Stimulated activated CD8-positive, alpha-beta memory T cell treated with anti-CD3 and anti-CD28 coated beads, Interleukin-2, amount 100 ng/mL, for 1 hour (primary cell): ENCODE measurements at places on chromosomes 5 and 9.

DNA sequence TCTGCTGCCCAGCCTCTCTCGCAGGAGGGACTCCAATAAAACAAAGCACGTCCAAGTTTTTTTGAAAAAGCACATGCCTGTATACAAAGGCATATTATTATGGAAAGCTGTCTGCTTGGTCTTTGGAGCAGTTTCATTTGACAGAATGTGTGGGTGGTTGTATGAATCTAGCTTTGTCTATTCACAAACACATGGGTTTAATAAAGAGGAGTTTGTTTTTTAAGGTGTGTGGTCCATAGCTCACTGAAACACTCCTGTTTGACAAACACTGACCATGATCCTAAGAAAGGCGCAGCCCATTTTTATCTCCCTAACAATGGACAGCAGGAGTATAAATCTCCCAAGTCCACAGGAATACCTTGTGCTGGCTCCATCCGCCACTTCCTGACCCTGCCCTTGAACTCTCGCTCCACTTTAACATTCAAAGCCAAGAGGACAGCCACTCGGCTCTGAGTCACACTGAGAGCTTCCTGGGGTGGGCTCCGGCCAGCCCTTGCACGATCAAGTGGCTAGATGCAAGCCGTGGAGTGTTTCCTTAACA is 371.9 kb downstream of the EBF1 start:
- no peak for DNase-seq

DNA sequence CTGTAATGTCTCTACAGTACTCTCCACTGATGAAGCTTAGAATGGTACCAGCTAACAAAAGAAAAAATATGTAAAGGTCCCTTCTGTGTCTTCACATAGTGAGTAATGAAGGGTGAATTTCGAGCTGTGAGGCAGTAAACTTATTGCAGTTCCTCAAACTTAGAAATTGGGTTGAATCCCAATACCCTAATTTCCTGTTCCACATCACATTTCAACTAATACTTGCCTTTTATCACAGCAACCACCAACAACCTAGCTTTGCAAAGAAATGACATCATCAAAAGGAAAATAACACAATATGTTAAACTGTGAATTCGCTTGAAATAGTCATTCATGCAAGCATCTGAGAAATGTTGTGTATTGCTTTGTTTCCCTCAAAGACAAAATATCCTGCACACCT is 9.4 kb upstream of the TNFAIP8 start:
- no peak for DNase-seq

DNA sequence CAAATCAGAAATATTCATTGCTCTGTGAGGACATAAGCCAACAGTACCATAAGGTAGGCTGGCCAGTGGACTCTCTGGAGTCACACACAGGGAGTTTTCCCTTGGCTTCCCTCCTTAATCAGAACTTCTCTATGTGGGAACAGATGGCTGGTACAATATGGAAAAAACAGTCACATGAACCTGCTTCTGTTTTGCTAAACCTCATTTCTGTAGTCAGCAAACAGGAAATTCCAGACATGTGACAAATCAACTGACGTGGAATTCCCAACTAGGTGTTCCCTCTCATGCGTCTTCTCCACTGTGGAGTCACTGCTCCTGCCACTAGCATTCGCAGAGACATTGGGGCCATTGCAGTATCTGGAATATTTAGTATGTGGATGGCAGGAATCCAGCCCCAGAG is 617.6 kb downstream of the KIF4B start:
- DNase-seq: no peak

- DNase-seq: no peak
These were observed 65.2 kb upstream of the DEPDC1B start for GRCh38 chr5:60765019-60765709.

DNA sequence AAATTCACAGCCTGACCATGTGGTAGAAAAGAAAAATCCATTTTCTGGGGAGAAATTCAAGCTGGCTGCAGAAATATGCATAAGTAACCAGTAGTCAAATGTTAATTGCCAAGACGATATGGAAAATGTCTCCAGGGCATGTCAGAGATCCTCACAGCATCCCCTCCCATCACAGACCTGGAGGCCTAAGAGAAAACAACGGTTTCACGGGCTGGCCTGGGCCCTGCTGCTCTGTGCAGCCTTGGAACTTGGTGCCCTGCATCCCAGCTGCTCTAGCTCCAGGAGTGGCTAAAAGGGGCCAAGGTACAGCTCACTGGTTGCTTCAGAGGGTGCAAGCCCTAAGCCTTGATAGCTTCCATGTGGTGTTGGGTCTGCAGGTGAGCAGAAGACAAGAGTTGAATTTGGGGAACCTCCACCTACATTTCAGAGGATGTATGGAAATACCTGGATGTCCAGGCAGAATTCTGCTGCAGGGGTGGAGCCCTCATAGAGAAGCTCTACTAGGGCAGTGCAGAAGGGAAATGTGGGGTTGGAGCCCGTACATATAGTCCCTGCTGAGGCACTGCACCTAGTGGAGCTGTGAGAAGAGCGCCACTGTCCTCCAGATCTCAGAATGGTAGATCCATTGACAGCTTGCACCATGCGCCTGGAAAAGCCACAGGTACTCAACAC is 49.7 kb downstream of the PTBP3 start:
- no peak for DNase-seq

- no peak for DNase-seq
These were observed 178.5 kb upstream of the GNA14 start for GRCh38 chr9:77826621-77827020.

DNA sequence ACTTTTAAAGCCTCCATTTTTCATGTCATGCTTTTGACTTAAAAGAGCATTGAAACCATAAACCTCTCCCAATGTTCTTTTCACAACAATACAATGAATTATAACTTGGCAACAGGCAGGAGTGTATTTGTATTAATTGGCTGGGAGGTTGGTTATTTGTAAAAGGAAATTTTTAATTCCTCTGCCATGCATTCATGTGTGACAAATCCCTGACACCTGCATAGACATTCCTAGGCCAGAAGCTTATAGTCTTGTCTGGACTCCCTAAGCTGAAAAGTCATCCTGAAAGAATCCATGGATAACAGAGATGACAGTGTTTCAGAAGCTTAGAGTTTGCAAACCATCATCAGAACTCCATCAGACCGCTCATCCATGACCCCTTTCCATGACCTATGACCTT is 76.3 kb upstream of the PTGER4 start:
- DNase-seq: no peak

GRCh38 chr9:68685770-68686169 is 19.3 kb upstream of the PIP5K1B start:
- DNase-seq: no peak

DNA sequence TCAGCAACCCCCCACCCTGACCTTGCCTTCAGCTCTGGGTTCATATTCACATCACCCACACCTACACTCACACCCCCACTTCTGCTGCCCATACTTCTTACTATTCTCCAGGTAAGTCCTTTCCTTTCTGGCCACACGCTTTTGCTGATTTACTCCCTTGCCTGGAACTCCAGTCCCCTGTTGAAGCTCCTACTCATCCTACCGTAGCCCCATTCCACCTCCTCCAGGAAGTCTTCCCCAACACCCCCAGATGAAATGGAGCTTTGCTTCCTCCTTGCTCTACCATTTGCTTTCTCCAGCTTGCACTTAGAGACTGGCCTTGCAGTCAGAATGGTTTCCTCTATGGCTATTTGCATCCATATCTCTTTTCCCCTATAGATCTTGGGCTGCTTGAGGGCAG is 182.3 kb downstream of the MELK start:
- DNase-seq: no peak

DNA sequence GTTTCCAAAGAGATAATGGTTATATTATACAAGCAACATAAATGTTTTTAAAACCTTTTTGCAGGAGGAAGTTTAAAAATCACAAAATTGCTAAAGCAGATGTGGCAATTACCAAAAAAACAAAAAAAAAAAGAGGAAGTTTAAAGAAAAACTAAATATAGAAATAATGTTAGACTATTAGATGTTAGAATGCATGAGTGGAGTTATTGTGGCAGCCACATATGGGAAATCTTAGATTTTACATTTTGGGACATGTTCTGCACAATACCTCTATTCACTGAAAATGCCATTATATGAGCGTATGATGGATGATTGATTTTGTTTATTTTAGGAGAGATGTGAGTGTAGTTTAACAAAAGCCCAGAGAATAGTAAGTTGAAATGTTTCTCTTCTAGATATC is 31.2 kb upstream of the DTWD2 start:
- DNase-seq: no peak

DNA sequence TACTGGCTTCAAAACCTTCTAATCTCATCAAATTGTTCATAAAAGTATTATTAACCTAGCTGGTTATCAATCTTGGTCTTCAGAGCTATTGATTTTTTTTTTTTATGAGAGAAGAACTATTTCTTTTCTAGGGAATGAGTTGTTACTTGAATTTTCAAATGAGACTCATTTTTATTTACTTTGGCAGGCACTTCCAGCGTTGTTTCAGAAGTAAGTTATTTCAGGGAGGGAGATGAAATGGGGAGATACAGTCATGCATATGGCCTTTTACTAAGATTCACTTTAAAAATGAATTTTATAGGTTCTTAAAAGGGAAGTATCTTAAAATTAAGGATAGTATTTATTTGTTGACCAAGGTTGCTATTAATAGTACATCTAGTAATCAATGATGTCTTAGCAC is 129.6 kb downstream of the IZUMO3 start:
- DNase-seq: no peak

- DNase-seq: no peak
These were observed 62.4 kb upstream of the GLIS3 start for GRCh38 chr9:4362281-4362680.

DNA sequence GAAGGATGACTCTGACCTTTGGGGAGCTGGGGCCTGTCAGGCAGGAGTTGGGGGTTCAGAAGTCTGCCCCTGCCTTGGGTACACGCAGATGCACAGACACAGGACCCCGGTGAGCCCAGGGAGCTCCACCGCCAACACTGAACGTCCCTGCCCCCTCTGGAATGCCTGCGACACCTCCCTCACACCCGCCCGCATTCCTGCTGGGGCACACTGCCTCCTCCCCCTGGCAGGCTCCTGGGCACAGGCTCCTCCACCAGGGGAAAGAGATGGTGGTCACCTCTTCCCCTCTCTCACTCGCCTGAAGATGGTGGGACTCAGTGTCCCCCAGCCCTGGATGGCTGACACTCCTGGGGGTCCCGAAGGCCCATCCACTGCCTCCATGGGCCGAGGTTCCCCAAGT is 12.0 kb downstream of the CRB2 start:
- no peak for DNase-seq

DNA sequence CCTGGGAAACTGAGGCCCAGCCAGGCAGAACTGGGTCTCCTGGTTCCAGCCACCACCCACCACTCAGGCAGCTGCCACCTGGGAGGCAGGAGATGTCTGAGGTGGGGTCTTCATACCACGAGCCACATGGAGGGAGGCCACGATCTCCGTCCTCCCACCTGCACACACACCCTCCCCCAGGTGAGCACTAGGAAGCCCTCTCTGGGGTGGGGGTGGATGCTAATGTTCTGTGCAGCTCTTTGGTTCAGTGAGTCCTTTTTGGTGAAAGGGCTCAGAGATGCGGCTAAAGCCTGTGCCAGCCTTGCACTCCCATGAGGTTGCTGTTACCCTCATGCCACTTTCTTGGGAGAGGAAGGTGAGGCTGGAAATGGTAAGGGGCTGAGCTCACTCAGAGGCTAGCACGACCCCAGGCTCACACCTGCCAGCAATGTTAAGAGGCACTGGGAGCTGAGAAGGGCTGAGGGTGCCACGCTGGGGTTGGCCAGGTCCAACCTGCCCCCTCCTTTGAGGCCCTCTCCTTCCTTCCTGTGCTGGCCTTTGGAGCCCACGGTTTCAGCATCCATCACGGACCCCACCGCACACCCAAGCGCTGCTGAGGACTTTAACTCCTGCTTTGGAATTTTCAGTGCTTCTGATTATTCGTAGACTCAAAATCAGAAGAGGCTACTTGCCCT is 26.6 kb upstream of the OBP2B start:
- DNase-seq: no peak

- no peak for DNase-seq
These were observed 339.0 kb upstream of the WWC1 start for GRCh38 chr5:167952278-167952995.

GRCh38 chr5:133406977-133407632 is 205.2 kb downstream of the FSTL4 start:
- no peak for DNase-seq

DNA sequence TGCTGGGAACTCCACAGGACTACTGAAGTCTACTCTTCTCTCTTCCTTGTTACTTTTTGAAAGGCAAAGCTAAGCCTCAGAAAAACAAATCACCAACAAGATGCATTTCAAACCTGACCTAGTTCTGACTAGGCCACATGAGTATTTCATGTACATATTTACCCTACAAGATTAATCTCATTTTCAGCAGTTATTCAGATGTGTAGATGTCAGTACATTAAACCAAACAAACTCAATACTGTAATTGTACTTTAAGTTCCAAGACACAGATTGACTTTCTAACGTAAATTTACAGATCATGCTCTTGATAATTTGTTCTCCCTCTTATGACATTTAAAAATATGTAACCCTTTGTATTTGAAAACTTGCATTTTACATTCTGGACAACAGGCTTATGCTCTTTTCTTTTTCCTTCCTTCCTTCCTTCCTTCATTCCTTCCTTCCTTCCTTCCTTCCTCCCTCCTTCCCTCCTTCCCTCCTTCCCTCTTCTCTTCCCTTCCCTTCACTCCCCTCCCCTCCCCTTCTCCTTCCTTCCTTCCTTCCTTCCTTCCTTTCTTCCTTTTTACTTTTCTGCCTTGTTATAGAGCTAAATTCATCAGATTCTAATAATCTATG is 1653.4 kb downstream of the EFNA5 start:
- DNase-seq: no peak

- no peak for DNase-seq
These were observed 6.3 kb downstream of the TYRP1 start for GRCh38 chr9:12699529-12699928.

- DNase-seq: no peak
These were observed at the start of gene TPM2 for GRCh38 chr9:35689542-35690293. Gene TPM2, minus strand, starts transcription at chr9:35689925. Its CDS starts 108 bp downstream, at chr9:35689817.

DNA sequence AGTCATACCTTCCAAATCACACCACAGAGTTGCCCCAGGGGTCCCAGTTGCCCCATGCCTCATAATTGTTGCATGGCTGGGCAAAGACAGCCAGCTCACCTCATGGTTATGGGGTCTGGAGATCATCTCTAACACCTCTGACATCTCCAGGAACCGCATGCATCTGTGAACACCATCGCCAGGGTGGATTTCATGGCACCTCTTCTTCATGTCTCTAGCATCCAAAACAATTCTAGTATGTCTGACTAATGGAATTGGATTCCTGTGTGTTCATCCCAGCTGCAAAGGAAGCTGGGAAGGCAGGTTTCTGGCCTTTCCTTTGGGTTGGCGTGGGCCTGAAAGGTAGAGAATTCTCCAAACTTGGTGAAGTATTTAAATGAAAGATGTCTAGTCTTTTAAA is 122.3 kb upstream of the ABCA1 start:
- no peak for DNase-seq

DNA sequence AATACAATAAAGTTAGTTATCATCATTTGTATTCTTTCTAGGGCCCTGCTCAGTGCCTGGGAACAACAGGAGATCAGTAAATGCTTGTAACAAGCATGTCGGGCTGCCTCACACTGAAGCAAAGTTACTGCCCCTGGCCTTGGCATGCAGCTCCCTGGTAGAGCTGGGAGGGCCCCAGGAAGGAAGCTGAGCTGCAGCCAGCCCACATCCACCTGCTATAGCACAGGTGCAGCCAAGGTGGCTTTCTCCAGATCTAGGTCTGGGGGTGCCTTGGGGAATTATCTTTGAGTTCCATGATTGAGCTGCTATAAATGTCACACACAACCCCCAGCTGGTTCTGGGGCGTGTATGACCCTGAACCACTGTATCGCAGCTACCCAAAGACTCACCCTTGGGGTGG is 293.4 kb upstream of the MSX2 start:
- DNase-seq: no peak
